AG08396 (cell line): ENCODE measurements at places on chromosomes 7 and 10.

- DNase-seq: no peak
Observed at GRCh38 chr7:157368955-157369354, 32.2 kb downstream of the DNAJB6 start.

GRCh38 chr7:124843336-124843735 is 77.7 kb upstream of the GPR37 start:
- DNase-seq: no peak

DNA sequence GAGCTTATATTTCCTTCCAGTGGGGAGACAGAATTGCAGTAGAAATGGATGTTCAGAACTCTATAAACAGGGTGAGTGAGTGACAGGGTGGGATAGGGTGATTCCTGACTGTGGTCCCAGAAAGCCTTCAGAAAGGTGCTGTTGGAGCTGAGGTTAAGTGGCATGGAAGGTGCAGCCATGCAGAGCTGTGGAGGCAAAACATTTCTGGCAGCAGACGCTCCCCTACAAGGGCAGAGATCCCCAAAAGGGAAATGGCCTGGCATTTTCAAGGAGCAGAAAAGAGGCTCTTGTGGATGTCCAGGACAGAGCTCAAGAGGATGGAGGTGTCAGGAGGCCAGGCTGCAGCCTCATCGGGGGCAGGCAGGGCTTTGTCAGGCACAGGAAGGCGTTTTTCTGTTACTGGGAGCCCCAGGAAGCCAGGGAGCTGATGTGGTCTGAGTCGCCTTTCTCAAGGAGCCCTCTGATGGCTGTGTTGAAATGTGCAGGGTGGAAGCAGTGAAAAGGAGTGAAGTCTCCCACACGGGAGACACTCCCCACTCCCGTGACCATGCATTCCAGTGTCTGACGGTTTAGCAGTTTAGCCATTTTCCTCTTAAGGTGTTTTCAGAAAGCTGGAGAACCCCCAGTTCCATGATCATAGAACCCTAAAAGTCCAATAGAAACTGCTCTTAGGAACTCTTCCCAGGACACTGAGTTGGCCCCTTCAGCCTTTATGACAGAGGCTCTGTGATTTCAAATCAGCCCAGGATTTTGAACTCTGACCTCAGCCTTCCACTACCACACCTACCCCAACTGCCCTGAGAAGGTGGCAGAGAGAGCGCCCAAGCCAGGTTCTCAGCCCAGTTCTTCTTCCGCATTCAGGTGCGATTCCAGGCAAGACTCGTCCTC is 96.2 kb downstream of the C10orf105 start:
- peak; percentile 73 for DNase-seq

DNA sequence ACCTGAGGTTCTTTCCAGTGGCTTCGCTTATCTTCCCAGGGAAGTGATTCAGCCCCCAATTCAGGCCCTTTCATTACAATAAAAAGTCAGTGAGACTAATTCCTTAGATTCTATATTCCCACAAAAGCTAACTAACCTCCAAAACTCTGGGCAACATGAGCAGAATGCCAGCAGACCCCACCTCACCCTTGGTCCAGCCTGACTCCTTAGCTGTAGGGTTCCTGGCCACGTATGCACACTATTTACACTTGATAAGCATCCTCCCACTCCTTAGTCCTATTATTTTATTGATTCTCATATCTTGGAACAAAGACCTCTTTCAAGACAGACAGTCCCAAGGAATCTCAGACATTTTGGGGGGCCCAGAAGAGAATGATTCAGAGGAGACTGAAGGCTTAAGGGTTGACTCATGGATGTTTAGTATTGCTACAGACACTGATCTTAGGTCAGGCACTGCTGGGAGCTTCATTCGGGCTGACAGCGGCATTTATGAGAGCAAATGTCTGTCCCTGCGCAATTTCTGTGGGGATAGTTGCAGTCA is 162.6 kb upstream of the GDF10 start:
- DNase-seq: peak; percentile 80

DNA sequence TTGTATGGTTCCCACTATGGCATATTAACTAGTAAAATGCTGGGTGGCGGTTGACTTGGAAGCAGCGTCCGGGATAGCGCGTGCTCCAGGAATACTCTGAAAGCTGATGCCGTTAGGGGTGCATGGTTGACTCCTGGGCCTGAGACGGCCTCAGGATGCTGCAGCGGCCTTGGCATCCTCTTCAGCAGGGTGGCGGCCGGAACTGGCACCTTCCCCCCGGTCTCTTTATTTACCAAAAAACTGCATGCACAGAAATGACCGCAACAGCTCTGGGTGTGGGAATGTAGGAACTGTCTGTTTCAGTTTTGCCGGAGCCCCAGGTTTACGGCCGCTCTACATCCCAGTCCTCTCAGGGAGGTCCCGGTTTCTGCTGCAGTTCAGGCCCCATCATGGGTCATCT is 28.8 kb downstream of the PFKP start:
- DNase-seq: no peak

- DNase-seq: no peak
Observed at GRCh38 chr7:134710854-134711624, 64.4 kb downstream of the BPGM start.

- peak; percentile 43 for DNase-seq
Observed at GRCh38 chr10:93039721-93040120, 20.9 kb upstream of the CYP26C1 start.

- DNase-seq: no peak
Observed at GRCh38 chr7:40799493-40800403, 664.9 kb downstream of the SUGCT start.

DNA sequence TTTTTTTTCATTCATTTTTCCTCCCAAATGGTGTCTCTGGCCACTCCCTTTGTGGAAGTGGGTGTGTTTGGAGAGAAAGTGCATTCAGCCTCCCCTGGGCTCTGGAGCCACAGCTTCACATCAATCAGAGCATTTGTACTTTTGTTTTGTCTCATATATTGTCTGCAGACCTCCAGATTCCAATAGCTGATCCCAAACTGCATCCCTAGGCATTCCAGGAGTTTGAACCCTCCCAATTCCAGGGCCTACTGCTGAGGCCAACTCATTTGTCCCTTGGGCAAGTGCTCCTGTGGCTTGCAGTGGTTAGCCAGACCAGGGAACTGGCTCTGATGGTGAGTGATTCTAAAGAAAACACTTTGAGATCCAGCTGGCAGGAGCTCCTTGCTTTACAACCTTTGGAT is 163.3 kb downstream of the IPMK start:
- no peak for DNase-seq

GRCh38 chr10:48655411-48656240 is 29.0 kb upstream of the WDFY4 start:
- peak; percentile 85 for DNase-seq

DNA sequence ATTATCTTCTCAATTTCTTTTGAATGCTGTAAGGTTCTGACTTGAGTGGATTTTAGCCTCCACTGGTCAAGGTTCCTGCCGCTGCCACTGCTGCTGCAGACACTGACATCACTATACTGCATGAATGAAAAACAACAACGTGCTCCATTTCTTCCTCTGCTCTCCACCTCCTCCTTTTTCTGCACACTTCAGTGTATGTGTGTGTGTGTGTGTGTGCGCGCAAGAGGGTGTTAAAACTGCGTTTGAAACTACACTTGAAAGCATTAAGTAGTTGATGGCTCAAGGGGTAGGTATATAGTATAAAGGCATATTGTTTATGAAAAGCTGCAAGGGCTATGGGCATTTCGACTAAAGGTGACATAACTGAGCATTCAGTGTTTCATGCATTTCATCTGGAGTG is 3.5 kb downstream of the GLCCI1 start:
- no peak for DNase-seq

DNA sequence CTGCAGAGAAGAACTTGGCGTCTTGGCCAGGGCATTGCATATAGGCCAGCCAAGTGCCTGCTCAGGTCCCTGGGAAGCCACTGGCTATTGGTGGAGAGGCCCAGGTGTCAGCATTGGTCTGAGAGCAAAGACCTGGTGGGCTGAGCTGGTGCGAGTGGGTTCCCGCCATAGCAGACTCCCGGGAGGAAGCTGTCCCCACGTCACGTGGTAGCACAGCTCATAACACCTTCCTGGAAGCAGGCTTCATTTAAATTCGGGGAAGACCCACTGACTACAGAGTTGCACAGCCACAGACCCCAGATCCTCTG is 130.5 kb downstream of the WDR37 start:
- no peak for DNase-seq

DNA sequence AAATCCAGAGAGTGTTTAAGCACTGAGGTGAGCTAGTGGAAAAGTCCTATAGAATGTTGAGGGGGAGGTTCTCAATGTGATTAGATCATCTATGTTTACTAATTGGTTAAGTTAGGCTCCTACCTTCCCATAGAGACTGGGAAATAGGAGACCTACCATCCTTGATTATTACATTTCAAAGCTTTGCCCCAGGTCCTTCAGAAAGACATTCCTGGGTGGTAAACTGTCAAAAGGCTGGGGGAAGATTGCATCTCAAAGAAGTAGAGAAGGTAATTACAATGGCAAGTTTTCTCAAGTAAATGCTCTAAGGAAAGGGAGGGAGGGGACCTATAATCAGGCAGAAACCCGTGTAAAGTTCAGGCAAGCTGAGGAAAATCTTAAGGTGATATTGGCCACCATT is 247.8 kb upstream of the SMIM30 start:
- no peak for DNase-seq

DNA sequence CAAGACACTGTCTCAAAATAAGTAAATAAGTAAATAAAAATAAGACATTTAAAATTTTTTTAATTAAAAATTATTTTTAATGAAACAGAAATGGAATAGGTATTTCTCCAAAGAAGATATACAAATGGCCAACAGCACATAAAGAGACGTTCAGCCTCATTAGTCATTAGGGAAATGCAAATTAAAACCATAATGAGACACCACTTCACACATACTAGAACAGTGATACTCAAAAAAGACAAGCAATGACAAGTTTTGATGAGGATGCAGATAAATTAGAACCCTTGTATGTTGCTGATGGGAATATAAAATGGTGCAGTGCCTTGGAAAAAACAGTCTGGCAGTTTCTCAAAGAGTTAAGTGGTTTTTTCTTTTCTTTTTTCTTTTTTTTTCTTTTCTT is 26.5 kb upstream of the C10orf67 start:
- no peak for DNase-seq

GRCh38 chr10:35356725-35357092 is 20.4 kb downstream of the CCNY start:
- DNase-seq: no peak

- no peak for DNase-seq
Observed at GRCh38 chr10:35639021-35639727, 2.9 kb downstream of the FZD8 start.

GRCh38 chr7:37269711-37270508 is 178.8 kb downstream of the ELMO1 start:
- no peak for DNase-seq

- peak; percentile 86 for DNase-seq
Observed at GRCh38 chr10:129525401-129525801, 58.4 kb downstream of the MGMT start.

- no peak for DNase-seq
Observed at GRCh38 chr10:69499726-69500689, 48.7 kb downstream of the TSPAN15 start.

DNA sequence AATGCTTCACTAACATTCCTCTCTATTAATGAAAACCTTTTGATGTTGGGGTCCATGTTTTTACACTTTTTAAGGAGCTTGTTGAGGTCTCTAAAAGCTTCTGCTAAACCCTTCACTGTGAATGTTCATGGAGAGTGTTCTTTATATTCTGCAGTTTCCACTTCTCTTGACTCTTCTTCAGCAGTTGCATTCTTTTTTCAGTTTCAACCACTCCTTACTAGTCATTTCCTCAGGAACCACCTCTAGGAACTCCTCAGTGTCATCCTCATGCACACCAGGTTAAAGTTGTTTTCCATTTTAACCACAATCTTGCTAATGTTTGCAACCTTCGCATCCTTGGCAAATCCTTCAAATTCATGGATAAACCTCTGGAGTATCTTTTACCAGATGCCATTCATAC is 821.6 kb downstream of the ANKRD7 start:
- no peak for DNase-seq

DNA sequence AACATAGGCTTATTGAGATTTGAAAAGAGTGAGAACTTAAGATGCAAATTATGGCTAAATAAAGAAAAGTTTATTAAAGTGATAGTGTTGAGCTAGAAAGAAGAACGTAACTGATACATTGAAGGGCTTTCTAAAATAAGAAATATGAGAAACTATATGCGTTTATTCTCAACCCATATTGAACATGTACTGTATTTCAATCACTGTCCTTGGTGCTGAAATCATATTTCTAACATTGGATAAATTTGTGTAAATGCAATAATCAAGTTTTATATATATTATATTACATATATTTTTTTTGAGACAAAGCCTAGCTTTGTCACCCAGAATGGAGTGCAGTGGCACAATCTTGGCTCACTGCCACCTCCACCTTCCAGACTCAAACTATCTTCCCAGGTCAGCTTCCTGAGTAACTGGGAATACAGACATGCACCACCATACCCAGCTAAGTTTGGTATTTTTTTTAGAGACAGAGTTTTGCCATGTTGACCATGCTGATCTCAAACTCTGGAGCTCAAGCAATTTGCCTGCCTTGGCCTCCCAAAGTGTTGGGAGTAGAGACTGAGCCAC is 1065.8 kb downstream of the REEP3 start:
- DNase-seq: no peak
